Stimulated activated CD4-positive, alpha-beta T cell treated with anti-CD3 and anti-CD28 coated beads, Interleukin-12 subunit alpha, Interleukin-12 subunit beta, amount 100 ng/mL, for 24 hours (primary cell): ENCODE measurements at places on chromosomes 16 and 17.

GRCh38 chr16:19354371-19354770 is 63.3 kb upstream of the TMC5 start:
- DNase-seq, result no peak

GRCh38 chr16:70438585-70438968 is 323 bp downstream of the ST3GAL2 start:
- no peak for DNase-seq

DNA sequence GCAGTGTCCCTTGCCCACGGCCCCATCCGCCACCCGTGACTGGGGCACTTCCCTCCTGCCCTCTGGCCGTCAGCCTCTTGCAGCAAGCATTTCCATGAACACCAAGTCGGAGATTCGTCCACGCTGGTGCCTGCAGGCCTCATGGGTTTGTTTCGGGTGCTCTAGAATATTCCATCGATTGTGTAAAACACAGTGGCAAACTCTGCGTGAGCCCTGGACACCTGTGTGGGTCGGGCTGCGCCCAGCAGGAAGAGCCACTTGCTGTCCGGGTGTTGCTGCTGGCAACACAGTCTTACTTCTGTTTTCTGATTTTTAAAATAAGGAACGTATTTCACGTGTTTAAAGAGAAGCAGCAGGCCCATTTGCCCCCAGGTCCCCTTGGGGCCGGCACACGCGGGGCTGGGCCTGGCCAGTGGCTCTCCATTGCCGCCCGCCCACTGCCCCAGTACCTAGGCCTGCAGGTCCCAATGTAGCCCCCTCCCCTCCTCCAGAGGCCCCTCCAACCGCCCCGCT is 10.0 kb downstream of the CYBC1 start:
- no peak for DNase-seq

DNA sequence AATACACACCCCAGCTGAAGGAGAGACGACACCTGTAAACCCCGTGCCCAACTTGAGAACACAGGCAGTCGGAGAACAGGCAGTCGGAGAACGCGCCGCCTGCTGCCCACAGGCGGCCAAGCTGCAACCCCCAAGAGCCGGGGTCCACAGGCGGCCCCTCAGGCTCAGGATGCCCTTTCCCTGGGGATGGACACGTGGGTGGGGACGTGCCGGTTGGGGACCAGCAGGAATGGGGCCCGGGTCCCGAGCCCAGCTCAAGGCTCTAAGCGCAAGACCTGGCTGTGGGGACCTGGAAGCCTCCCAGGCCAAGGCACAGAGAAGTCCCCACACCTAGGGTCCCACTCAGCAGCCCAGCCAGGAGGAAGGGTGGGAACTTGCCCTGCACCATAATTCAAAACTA is 79.5 kb upstream of the GNG13 start:
- no peak for DNase-seq

DNA sequence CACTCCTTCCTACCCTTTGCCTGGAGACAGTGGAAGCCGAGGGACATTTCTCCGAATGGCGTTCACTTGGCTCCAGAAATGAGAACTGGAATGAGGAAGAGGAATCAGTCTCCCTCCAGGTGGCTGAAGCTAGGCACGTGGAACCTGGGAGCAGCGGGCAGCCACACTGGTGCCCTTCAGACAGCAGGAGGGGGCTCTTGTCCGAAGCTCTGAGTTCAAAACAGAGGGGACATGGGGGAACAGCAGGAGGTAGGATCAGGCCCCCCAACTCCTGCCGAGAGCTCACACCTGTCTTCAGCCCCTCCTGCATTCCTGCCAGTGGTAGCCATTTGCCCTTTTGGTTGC is 41.5 kb downstream of the TMEM235 start:
- DNase-seq, result no peak
